ENCODE measurements at places on chromosomes 16 and 17.

DNA sequence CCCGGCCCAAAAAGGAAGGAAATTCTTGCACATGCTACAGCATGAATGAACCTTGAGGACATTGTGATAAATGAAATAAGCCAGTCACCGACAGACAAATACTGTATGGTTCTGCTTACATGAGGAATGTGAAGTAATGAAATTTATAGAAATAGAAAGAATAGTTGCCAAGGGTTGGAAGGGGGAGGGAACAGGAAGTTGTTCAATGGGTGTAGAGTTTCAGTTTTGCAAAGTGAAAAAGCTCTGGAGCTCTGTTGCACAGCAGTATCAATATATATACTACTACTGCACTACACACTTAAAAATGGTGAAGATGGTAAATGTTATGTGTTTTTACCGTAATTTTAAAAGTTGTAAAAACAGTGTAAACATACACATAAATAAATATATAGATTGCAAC lies 43.7 kb downstream of the PKD1L3 start:
- H3K27me3 ChIP-seq, result no peaks in the 10 kb centered on the region
- DNase-seq, result no peak
- peaks cover 5% of the 10 kb centered on the region for H3K4me1 ChIP-seq
- no peak overlapping the region for H3K27ac ChIP-seq
- H3K4me3 ChIP-seq, result peak overlapping the region; percentile 26

GRCh38 chr16:56067406-56067805 lies 123.9 kb upstream of the GNAO1 start:
- no peak overlapping the region for H3K27ac ChIP-seq
- H3K4me1 ChIP-seq, result no peaks in the 10 kb centered on the region
- no peaks in the 10 kb centered on the region for H3K36me3 ChIP-seq
- no peak overlapping the region for H3K4me3 ChIP-seq

DNA sequence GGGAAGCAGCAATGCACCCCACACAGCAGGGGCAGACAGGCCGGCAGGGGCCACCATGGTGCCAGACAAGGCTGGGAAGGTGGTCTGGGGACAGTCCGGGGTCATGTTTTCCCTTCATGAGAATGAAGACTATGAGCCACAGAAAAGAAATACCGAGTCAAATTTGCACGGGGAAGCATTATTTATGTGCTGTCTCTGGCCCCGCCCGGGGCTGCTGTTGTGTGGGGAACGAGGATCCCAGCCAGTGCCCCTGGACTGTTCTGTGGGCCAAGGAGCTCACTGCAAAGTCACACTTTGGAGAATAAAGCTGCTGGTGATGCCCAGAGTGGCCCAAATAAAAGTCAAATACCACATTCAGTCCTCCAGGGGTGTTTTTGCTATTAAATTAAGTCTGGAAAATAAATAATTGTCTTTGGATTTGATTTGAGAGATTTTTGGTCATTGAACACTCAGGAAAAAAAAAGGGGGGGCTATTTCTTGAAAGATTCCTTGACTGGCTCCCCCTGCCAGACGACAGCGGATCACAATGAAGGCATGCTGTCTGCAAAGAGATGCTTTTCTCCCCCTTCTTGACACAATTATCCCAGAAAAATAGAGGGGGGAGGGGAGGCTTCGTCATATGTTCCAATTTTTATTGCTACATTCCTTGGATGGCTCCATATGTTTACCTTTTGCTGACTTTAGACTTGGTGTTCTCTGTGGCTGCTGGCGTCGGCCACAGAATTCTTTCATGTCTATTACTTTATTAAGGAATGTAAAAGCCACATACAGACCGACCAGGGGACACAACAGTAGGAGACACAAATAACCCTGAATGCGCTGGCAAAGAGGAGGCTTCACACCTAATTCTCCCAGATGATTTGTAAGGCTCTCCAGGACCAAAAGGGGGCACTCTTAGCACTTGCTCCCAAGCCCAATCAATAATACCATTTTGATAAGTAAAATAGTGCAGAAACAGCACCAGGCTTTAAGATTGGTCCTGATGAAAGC lies 27.1 kb upstream of the ANKFN1 start:
- peaks cover 7% of the 10 kb centered on the region for H3K27me3 ChIP-seq
- H3K27ac ChIP-seq, result no peak overlapping the region
- H3K4me1 ChIP-seq, result no peaks in the 10 kb centered on the region
- H3K36me3 ChIP-seq, result no peaks in the 10 kb centered on the region

DNA sequence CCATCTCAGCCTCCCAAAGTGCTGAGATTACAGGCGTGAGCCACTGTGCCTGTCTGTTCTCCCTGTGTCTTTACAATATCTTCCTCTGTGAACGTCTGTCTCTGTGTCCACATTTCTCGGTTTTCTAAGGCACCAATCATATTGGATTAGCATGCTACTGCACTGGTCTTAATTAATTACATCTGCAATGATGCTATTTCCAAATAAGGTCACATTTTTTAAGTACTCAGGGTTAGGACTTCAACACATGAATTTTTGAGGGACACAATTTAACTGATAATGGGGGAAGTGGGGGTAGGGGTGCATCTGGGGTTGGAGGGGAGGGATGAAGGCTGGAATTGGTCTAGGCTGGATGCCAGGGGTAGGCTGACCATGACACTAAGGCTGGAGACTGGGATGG lies 102.6 kb downstream of the N4BP1 start:
- H3K4me3 ChIP-seq, result no peak overlapping the region
- H3K4me1 ChIP-seq, result peaks cover under 1% of the 10 kb centered on the region
- no peak for DNase-seq
- H3K27me3 ChIP-seq, result peaks cover 6% of the 10 kb centered on the region
- no peaks in the 10 kb centered on the region for H3K36me3 ChIP-seq

DNA sequence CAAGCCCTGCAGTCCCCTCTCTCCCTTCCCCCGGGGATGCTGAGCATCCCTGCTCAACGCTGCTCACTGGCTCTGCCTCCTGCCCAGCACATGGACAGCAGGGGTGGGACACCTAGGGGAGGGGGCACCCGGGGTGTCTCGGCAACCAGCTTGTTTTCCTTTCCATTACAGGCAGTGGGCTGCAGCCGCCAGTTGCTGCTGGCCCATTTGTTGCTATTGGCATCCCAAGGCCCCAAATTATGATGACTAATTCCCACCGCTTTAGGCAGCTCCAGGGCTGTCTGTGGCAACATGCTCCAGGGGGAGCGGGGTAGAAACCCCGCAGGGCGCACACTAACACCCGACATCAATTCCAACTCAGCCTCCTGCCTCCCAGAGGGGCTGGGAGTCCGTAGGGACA lies 4.9 kb downstream of the SDK2 start:
- H3K4me3 ChIP-seq, result no peak overlapping the region
- no peak for DNase-seq
- no peaks in the 10 kb centered on the region for H3K4me1 ChIP-seq
- no peaks in the 10 kb centered on the region for H3K36me3 ChIP-seq
- H3K27ac ChIP-seq, result no peak overlapping the region
- H3K27me3 ChIP-seq, result peaks cover 35% of the 10 kb centered on the region
